ENCODE measurements at places on chromosomes 5 and 9. TPM values are rescaled to one million over a fixed set of nuclear protein-coding genes. Genes with fewer than 3 reads are reported as not detected.

GRCh38 chr5:141127305-141127704 lies 5.7 kb downstream of the PCDHB4 start:
- DNase-seq = no peak

GRCh38 chr5:68418201-68418600 lies 202.6 kb downstream of the PIK3R1 start:
- DNase-seq = no peak

RANBP17 gene
- 3.5 TPM for polyA plus RNA-seq

MARCHF3 gene
- polyA plus RNA-seq = 2.8 TPM

RNF180 gene
- 1.3 TPM for polyA plus RNA-seq

- no peak for DNase-seq
Observed at GRCh38 chr5:136000932-136001331, 27.9 kb upstream of the TGFBI start.

- DNase-seq = no peak
Observed at GRCh38 chr9:16180546-16180945, 627.7 kb downstream of the CCDC171 start.

JAKMIP2 gene
- polyA plus RNA-seq = 2.6 TPM

DNA sequence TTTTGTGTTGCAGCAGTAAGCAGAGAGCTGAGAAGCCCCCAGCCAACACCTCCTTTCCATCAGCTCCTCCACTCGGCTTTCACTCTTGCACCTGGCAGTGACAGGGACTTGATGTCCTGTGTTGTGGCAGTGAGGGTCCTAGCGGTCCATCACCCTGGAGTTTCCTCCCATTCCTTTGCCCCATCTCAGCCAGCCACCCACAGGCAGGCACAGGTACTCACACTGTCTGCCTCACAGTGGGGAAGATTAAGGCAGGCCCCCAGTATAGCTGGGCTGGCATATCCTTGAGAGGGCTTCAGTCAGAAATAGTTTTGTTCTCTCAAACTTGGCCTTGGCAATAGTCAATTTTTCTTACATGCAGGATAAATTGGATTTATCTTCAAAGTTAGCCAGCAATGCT lies 362.7 kb downstream of the GADD45G start:
- DNase-seq = no peak

DNA sequence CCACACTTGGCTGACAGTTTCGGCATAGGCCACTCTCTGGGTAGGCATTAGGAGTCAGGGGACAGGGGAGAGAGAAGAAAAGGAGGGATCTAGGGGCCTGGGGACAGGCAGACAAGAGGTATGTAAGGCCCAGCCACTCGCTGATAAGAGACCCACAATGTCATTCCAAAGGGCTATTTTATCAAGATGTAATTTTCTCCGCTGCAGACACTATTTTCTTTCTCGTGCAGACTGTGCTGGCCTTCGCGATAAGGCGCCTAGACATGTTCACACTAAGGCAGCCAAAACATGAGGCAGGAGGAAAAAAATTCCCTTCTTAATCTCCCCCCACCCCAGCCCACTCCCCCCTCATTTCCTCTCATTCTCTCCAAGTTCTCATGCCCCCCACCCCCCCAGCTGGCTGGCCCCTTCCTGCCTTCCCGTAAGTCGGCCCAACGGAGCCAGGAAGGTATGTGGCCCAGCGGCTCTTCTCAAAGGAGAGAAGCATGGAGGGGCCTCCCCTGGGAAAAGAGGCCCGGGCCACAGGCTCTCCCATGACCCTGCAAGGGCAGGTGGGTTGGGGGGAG lies 44.9 kb upstream of the SYNPO start:
- DNase-seq = no peak

LRRC70 gene
- polyA plus RNA-seq = 3.5 TPM

GRCh38 chr5:163586531-163586956 lies 81.1 kb downstream of the MAT2B start:
- no peak for DNase-seq

DNA sequence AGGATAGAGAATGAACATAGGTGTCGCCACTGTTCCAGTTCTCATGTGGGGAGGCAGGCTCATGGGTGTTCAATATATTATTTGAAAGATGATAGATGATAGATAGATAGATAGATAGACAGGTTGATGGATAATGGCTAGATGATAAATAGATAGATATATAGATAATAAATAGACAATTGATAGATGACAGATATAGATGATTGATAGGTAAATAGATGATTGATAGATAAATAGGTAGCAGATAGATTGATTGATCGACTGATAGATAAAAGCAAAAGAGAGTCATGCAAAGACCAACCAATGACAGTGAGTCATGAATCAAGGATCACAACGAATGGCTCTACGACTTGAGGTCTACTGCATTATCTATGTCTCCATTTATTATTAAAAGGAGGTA lies 30.4 kb downstream of the SPARC start:
- no peak for DNase-seq

Measured in pancreas (tissue), 10 donors.